Chondrocyte (in vitro differentiated cells): ENCODE measurements at places on chromosomes 2 and 18. TPM values are rescaled to one million over a fixed set of nuclear protein-coding genes. Genes with fewer than 3 reads are reported as not detected.

SERPINE2 gene
- total RNA-seq: 46.9 to 61.0 TPM (median 48.4 TPM) in 3 replicates

DNA sequence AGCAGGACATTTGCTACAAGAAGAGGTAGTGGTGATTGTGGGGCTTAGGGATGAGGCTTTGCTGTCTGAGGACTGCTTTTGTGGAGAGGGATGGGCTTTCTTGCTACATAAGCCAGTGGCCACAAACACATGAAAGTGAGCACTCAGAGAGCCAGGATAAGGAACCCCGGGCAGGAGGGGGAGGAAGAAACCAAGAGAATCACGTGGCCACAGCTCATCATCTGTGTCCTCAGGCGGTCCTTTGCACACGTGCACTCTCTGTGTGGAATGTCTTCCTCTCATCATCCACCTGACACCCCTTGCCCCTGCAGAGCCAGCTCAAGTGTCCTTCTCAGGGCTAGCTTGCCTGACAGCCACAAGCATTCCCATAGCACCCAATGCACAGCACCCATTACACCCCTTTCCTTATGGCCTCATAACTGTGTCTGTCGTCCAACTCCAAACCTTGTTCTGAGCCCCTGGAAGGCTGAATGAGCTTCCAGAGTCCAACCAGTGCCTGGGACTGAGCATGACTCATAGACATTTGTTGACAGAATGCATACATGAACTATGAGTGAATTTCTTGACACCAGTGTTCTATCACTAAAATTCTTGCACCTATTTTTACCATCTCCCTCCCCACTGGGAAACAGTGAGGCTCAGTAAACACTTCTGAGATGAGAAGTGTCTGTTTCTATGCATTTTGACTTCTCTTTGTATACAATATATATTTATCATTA, 398.3 kb downstream of the ALK start:
- no peak overlapping the region for H3K27ac ChIP-seq
- H3K4me1 ChIP-seq: peaks cover 27% of the 10 kb centered on the region
- H3K4me3 ChIP-seq: no peak overlapping the region
- H3K36me3 ChIP-seq: no peaks in the 10 kb centered on the region
- no peak for DNase-seq

DNA sequence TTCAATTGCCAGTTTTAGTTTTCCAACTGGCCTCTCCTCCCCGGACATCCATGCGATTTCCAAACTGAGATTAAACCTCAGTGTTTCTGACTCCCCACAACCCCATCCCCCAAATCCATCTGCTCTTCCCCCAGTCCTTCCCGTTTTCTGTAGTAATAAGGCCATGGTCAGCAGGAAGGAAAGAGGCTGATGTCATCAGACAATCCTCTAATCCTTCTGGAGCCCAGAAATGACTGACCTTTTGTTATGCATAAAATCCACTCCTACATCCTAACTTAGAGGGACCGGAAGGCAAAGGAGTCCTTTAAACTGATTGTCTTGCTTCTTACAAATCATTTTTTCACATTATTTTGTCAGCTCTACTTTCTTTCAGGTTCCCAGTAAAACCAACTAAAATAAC, 155.8 kb downstream of the INO80D start:
- H3K36me3 ChIP-seq: no peaks in the 10 kb centered on the region
- H3K27me3 ChIP-seq: peaks cover 14% of the 10 kb centered on the region
- no peak for DNase-seq
- peaks cover 13% of the 10 kb centered on the region for H3K4me1 ChIP-seq
- no peak overlapping the region for H3K4me3 ChIP-seq

- peak overlapping the region; percentile 99 for H3K27ac ChIP-seq
- peaks cover 14% of the 10 kb centered on the region for H3K36me3 ChIP-seq
- H3K4me1 ChIP-seq: peaks cover 32% of the 10 kb centered on the region
- DNase-seq: no peak
- peak overlapping the region; percentile 87 for H3K4me3 ChIP-seq
Observed at GRCh38 chr18:49814147-49814499, 790 bp upstream of the ACAA2 start.

GRCh38 chr2:1236606-1237005, 176.7 kb upstream of the TPO start:
- peaks cover 8% of the 10 kb centered on the region for H3K27me3 ChIP-seq
- H3K36me3 ChIP-seq: no peaks in the 10 kb centered on the region
- no peak for DNase-seq
- no peaks in the 10 kb centered on the region for H3K4me1 ChIP-seq
- H3K4me3 ChIP-seq: no peak overlapping the region

DQX1 gene
- total RNA-seq: 0.34 TPM in 1 of 3 replicates, not detected in the others
